C1 segment of cervical spinal cord (tissue), 14 donors: ENCODE measurements at places on chromosomes 4 and X.

DNA sequence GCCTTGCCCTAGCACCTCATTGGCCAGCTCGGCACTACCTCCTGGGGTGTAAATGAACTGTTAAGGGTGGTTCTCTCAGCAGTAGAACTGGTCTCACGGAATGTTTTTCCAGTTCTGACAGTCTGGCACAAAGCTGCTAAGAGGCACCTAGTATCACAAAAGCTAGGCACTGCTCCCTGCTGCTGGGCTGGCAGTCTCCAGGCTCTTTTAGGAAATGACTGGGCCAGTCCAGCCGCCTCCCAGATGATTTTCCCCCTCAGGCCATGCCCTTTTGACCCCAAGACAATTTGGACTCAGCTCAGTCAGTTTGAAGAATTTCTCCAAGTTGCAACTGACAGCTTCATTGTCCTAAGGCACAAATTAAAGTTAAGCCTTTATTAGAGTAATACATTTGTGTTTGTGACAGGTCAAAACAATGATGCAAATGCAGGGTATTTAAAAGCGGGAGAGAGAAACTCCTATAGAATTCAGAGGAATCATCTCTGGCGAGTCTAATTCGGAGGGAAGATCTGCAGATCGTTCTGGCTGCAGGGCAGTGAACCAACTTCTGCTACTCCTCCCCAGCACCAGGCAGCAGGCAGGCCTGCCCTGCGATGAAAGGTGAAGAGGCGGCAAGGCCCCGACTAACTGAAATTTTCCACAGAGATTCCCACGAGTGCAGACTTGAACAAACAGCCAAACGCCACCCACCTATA lies 7.9 kb downstream of the FRMD7 start:
- DNase-seq, result no peak

DNA sequence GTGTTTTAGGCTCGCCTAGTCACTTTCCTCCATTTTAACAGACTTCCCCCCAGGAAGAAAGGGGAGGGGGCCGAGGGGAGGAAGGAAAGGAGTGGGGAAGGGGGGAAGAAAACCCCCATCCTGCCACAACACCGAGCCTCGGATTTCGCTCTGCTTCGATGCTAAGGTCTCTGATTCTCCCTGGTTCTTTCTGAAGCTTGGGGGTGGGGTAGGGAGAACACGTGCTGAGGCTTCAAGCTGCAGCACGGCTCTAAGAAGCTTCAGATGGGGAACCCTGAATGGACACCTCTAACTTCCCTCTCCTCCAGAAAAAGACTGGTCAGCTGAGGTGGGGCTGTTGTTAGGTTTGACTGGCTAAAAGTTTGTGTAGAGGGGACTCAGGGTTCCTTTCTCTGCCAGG lies 61.8 kb downstream of the RHOH start:
- no peak for DNase-seq

GRCh38 chr4:19844446-19844845 lies 407.3 kb upstream of the SLIT2 start:
- DNase-seq, result no peak

DNA sequence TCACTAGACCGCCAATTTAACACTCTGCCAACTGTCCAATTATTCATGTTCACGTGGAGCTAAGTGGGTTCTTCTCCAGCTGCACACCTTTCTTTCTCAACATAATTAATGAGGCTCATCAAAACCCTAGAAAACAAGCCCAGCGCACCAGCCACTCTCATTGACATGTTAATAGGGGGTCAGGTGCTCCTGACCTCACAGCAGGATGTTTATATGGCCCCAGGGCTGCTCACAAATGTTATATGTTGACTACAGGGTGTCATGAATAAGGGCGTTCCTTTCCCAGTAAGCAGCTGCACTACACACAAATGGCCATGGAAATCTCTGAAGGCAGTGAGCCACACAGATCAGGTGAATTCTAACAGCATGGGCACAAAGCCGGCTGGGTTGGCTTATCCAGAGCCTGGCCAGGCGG lies 209.8 kb downstream of the MGST2 start:
- DNase-seq, result no peak

- peak; percentile 72 for DNase-seq
Measured at GRCh38 chrX:16946361-16946964, at the start of gene REPS2. Gene REPS2, plus strand, starts transcription at chrX:16946658. Its CDS starts 204 bp downstream, at chrX:16946862.

- no peak for DNase-seq
Measured at GRCh38 chr4:39114436-39114835, 52.4 kb downstream of the KLHL5 start.

DNA sequence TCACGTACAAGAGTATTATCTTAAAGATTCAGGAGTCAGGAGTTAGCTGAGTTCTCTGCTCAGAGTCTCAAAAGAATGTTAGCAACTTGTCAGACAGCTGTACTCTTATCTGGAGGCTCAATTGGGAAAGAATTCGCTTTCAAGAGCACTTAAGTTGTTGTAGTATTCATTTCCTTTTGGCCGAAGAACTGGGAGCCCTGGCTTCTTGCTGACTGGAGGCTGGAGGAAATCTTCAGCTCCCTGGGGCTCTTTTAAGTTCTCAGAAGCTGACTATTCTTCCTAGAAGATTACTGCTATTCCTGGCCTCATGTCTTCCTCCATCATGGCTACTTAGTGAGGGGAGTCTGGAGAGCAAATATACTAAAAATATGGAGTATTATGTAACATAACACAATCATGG lies 587.2 kb downstream of the EPHA5 start:
- DNase-seq, result no peak

- DNase-seq, result no peak
Measured at GRCh38 chrX:39427492-39427891, 626.2 kb downstream of the MID1IP1 start.

DNA sequence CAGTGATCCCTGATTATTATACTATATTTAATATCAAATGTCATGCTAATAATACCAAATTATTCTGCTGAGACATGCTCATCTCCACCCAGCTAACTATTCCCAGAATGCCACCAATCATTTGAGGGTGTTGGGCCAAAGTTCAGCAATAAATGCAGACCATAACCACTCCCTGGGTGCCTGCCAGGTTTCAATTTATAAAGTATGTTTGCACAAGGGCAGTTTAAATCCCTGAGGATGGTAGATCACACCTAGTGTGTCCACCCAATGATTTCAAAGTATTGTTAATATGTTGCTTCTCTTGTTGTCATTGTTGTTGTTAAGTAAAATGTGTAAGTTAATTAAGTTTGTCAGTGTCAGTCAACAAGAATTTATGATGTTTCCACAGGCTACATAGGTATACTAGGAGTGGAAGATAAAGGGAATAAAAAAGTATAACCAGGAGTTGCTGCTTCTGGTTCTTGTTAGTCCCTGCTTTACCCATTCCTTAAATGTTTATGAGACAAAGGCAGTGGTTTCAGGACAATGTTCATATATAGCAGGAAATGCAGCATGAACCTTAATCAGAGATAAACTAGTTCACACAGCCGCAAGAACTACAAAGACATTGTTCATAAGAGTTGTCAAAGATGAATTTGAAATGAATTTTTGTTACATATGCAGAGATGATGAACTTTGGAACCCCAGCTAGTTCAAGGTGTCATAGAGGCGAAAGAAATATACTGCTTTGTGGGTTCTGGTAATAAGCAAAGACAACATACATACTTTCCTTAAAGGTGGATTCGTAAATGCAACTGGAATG lies 25.5 kb downstream of the HPGD start:
- DNase-seq, result no peak
